ENCODE measurements at places on chromosomes 3 and 15.

DNA sequence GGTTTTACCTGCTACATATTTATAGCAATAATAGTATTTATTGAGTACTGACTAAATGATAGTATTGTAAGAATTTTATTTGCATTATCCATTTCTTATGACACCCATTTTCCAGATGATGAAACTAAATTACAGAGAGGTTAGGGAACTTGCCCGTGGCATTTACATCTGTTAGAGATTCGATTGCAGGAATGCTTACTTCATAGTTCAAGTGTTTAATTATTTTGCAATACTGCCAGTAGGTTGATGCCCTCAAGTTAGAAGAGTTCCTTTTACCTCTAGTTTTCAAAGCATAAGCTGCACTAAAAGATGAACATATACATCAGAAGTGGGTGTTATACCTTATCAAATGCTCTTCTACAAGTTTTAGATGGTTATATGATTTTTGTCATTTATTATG lies 362.8 kb upstream of the RGMA start:
- no peak for DNase-seq

DNA sequence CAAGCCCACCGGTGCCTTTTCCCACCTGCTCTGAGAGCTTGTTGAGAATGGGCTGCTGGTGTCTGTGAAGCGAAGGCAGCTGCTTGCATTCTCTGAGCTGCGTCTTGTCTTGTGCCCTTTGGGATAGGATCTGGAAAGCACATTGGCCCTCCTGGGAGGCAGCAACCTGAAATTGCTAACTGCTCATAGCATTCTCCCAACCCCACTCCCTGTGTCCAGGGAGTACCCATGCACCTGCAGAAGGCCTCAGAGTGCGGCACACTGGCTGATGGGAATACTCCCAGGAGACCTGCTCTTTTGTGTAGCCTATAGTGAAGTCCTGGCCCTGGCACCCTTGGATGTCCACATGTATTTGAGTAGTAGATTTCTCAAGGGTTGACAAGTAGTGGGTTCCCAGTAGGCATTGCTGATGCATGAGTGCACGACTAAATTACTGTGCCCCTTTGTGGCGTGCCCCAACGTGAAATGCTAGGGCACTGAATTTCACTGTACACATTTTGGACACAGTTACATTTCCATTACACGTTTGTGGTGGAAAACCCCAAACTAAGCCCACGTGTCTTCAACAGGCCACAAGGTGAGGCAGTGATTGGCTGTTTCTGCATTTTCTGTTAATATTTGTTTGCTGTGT lies 3.7 kb downstream of the EPHB1 start:
- DNase-seq, result no peak

- peak; percentile 3 for DNase-seq
Observed at GRCh38 chr15:35583863-35584528, 38.0 kb upstream of the DPH6 start.

GRCh38 chr3:33313331-33313730 lies 36.1 kb downstream of the FBXL2 start:
- peak; percentile 64 for DNase-seq

DNA sequence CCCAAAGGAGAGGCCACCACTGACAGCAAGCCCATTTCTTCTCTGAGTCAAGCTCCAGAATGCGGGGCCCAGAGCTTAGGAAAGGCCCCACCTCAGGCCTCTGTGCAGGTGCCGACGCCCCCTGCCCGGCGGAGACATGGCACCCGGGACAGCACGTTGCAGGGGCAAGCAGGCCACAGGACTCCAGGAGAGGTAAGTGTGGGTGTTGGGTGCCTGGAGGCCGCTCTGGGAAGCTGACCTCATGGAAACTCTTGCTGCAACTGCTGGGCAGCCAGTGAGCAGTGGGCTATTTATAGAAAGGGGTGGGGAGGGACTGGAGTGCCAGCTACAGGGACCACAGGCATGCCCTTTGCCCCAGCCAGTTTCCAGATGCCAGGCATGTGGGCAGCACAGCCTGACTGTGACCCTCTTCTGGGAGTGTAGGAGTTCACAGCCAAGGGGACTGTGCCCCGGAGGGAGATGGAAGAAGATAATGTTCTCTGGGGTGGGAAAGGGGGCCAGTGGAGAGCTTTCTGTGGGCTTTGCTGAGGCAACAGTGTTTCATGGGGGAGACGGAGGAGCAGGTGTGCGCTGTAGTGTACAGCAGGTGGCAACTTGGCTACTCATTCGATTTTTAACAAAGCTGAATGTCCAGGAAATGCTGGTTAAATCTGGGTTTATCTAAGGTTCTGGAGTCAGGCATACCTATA lies 23.7 kb downstream of the ALPK3 start:
- DNase-seq, result peak; percentile 94

DNA sequence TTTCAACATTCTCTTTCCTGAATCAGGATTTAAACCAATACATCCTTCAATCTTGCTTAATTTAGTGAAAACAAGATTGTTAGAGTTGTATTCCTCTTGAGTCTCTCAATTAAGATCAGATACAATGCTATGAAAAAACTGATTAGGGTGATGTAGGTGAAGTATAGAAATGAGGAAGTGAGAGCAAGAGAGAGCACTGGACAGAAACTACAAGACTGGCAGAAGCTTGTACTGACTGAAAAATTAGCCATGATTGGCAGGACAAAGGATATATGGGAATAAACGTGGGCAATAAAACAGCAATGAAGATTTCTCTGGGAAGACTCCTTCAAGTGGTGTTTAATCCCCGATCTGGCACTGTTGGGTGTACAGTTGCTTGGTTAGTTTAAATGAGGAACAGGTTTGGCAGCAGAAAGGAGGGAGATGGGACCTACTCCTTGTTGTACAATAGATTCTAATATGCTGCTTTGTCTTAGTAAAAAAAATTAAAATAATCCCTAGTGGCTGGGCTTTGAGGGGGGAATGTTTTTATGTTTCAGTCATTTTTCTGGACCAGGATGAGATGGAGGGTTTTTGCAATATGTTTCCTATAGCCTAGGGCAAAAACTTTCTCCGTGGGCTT lies 252.7 kb downstream of the SLC9A9 start:
- DNase-seq, result no peak

GRCh38 chr3:151175952-151176351 lies 27.1 kb downstream of the GPR171 start:
- no peak for DNase-seq

GRCh38 chr3:139308560-139308959 lies 35.3 kb upstream of the MRPS22 start:
- DNase-seq, result no peak

Data from fibroblast of gingiva (primary cell).